ENCODE measurements at places on chromosomes 7 and 10. TPM values are rescaled to one million over a fixed set of nuclear protein-coding genes. Genes with fewer than 3 reads are reported as not detected.

DNA sequence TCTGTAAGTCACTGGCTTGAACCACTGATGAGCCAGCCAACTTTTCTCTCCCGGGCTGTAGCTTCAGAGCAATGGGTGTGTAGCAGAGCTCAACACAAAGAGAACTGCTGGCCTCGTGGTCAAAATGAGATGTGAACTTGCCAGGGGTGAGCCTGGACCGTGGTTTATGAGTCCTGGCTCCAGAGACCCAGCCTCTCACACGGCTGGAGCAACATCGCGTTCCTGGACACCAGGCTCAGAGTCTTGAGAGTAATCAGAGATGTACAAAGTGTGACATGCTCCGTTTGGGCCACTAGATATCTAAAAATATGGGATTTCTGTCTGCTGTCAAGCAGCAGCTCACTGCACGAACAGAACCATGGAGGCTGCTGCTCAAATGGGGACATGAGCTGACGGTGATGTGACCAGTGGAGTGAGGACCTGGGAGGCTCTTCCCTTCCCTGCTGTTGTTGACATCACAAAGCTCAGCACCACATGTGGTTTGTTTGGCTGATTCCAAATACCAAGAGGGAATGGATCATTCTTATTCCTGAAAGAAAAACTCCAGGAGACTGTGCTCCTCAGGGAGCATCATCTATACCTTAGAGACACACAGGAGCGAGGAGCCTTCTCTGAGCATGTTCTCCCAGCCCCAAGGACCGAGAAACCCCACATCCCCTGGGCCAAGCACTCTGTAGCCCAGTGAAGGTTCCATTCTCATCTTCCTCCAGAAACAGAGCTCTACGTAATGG is 9.2 kb upstream of the SVIL start:
- H3K27me3 ChIP-seq = no peaks in the 10 kb centered on the region
- H3K27ac ChIP-seq = no peak overlapping the region
- DNase-seq = peak; percentile 50
- H3K4me3 ChIP-seq = no peak overlapping the region
- H3K4me1 ChIP-seq = peaks cover 25% of the 10 kb centered on the region

GRCh38 chr7:138565071-138565450 is 105.0 kb downstream of the TRIM24 start:
- no peak overlapping the region for H3K4me3 ChIP-seq
- peaks cover 100% of the 10 kb centered on the region for H3K36me3 ChIP-seq
- no peak for DNase-seq
- peak overlapping the region; percentile 1 for H3K27ac ChIP-seq
- no peaks in the 10 kb centered on the region for H3K4me1 ChIP-seq
- H3K27me3 ChIP-seq = no peaks in the 10 kb centered on the region

DNA sequence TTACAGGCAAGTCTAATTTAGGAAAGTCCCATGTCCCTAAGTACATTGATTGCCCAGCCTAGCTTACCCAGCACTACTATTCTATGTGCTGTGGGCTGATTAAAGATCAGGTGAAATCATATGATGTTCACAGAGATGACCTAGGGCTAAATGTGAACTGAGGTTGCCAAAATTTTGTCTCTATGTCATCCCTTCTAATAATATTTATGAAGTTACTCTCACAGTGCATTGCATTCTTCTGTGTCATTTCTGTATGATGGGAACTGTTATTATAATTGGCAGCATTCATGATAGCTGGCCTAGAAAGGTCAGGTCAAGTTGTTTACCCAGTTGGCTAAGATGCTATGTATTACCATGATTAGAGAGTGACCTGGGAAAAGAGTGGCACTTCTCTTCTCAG is 2.8 kb upstream of the PDK4 start:
- no peak overlapping the region for H3K4me3 ChIP-seq
- peak overlapping the region; percentile 98 for H3K27ac ChIP-seq
- peaks cover 15% of the 10 kb centered on the region for H3K4me1 ChIP-seq
- H3K27me3 ChIP-seq = peaks cover 7% of the 10 kb centered on the region
- no peak for DNase-seq
- peaks cover 20% of the 10 kb centered on the region for H3K36me3 ChIP-seq

- H3K4me3 ChIP-seq = no peak overlapping the region
- H3K4me1 ChIP-seq = peaks cover 51% of the 10 kb centered on the region
- DNase-seq = no peak
- H3K27ac ChIP-seq = no peak overlapping the region
- no peaks in the 10 kb centered on the region for H3K27me3 ChIP-seq
These were observed 21.7 kb upstream of the KMT2E start for GRCh38 chr7:104992306-104992705.

- H3K27ac ChIP-seq = no peak overlapping the region
- no peaks in the 10 kb centered on the region for H3K4me1 ChIP-seq
- H3K27me3 ChIP-seq = no peaks in the 10 kb centered on the region
- no peak overlapping the region for H3K4me3 ChIP-seq
- no peak for DNase-seq
These were observed 25.3 kb upstream of the WNT2 start for GRCh38 chr7:117347962-117348672.

CYP2C19 gene
- 43.2 TPM for total RNA-seq

ZNF722 gene
- total RNA-seq = not detected

Measured in stomach (tissue), 19 donors.